Cerebellar nuclear complex (tissue), 1 donor: ENCODE measurements at places on chromosomes 5 and 9.

DNA sequence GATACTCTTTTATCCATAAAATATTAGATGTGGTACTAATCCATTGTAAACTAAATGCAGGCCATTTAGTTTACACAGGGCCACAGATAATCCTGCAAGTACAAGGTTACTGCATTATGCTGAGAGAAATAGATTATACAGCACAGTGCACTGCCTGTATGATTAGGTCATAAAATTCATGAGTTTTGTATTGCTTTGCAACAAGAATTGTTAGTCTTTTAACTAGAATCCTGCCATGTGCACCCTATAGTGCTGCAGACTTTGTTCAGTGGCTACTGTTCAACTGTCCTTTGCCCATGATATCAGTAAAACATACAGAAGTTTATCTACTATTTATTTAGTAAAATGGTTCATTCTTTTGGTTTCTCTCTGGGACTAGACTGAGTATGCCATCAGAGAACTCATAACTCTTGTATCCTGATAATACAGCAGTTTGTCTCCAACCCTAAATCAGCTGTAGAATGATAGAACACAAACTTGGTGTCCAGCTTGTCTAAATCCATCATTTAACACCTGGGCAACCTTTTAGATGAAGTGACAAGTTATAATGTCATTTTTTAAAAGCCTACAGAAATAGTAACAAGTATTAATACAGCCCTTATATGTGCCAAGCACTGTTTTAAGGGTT, 291.2 kb downstream of the TMEM167A start:
- DNase-seq: no peak

DNA sequence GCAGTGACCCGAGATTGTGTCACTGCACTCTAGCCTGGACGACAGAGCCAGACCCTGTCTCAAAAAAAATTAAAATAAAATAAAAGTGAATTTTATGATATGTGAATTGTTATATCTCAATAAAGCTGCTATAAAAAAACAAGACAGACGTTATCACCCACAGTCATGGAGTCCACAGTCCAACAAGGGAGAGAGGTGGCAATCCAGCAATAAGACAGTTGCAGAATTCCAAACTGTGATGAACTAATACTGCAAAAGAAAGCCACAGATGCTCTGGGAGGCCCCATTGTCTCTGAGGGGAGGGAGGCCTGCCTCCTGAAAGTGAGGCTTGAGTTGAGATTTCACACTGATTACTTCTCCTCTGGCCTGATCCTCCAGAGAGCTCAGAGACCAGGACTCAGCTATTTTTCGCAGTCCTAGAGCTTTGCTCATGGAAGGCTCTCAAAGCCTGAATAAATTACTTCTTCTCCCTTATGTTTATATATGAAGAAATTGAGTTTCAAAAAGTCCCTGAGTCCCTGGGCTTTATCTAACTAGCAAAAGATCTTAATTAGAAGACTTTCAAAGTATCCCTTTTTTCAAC, 28.0 kb downstream of the CCNJL start:
- DNase-seq: no peak

- DNase-seq: no peak
Measured at GRCh38 chr9:129888293-129889121, 53.2 kb downstream of the USP20 start.

DNA sequence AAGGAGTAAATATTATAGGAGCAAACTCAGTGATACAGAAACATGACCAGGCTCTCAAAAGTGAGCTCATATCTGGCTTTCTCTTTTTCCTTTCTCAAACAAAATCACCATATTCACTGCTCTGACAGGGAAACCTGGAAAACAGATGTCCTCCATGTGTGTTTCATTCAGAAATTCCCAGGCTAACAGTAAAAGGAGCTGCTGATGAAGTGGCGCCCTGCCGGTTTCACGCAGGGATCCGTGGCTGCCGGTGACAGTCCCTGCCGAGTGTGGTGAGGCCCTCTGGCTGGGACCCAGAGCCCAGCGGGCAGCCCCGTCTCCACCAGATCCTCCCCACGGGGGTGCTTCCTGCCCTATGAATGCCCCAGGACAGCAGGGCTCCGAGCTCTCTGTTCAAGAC, 208.1 kb downstream of the GNA14 start:
- DNase-seq: no peak

DNA sequence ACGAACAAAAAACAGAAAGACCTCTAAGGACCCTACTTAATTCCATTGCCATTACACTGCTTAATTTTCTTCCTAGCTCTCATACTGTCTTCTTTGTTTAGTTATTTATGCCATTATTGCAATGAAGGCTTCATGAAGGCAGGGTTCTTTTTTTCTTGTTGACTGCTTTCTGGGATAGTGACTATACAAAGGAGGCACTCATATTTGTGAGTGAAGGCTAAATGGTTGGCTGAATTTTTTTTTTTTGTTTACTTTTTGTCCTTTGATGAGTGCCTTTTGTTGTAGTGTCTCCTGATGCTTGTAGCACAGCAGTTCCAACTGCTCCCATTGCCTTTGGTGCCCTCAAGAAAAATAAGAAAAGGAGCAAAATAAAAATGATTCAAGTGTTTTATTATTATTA, 17.8 kb downstream of the CTNNA1 start:
- no peak for DNase-seq

GRCh38 chr5:158159621-158160020, 300.7 kb upstream of the CLINT1 start:
- DNase-seq: no peak

GRCh38 chr5:126972062-126972895, 58.1 kb downstream of the MARCHF3 start:
- DNase-seq: no peak

DNA sequence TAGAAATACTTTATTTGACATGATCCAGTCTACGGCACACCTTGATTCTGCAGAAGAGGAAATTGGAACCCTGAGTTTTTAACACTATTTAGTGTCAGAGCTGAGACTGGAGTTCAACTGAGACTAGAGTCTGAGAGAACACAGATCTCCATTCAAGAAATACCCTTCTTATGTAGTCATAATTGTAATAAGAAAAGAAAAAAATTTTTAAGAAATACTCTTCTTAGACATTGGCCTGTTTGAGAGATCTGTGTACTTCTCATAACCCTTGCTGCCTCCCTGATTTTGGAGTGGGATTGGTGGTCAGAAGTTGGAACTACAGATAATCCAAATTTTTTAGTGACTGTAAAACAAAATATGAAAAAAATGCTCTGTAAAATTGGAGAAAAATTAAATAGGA, 253.4 kb downstream of the ARRDC3 start:
- no peak for DNase-seq

DNA sequence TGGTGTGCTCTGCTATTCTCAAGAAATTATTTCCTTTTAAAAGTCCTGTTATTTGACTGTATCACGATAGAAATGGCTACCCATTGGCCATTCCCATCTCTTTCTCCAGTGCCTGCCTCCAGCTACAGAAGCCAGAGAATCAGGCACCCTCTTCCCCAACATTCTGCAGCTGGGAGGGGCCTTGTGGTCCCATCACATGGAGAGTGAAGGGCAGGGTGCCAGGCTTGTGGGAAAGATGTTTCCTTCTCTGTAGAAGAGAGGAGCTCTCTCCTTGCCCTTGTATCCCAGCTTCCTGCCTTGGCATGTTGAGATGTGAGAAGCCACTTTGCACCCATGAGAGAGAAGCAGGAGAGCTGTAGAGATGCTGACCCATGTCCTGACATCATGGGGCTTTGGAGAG, 465.0 kb downstream of the MTRR start:
- no peak for DNase-seq

- no peak for DNase-seq
Measured at GRCh38 chr5:52648726-52649125, 139.0 kb upstream of the ITGA1 start.

DNA sequence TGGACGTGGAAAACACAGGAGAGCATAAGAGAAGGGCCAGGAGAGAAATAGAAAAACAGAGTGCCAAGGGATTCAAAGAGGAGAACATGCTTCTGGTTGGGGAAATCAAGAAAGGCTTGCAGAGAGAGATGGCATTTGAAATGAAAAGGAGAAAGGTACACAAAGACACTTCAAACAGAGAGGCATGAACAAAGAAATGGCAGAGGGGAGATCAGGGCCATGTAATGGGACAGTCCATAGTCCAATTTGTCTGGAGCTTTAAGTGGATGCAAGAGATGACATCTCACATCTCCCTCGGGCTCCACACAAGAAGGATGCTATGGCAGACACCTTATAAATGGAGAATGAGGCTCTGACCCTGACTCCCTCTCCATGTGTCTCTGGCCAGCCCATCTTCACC, 331.1 kb downstream of the MLLT3 start:
- no peak for DNase-seq

DNA sequence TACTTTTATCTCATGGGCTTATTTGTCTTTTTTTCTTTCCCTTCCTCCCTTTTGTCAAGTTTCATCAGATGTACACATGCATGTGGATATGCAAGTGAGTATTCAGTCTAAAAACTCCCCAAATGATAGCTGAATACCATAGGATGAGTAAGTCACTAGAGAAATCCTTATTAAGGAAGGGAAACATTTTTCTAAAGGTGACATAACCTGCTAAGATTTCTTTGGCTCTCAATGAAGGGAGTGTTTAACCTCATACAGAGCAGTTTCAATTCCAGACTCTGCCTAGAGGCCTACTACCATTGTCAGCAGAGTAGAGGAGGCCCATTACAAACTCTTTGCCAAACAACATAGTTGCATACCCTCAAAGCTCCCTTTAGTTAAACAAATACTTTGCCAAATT, 192.4 kb downstream of the ARHGEF28 start:
- DNase-seq: no peak

GRCh38 chr5:176830995-176831423, 20.6 kb downstream of the UNC5A start:
- DNase-seq: no peak

DNA sequence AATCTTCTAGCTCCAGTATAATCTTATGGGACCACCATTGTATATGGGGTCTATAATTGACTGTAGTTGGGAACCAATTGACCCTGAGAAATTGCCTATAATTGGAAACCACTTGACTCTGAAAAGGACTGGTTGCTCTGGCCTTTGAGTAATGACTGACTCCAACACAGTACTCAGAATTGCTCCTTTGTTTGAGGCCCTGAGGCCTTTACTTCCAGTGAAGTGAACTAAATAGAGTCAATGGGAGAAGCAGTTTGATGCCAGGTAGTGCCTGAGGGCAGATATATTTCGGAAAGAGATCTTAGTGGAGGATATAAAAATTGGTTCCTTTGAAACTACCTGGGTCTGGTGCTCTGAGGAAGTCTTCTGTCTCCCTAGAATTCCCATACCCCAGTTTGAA, 16.0 kb upstream of the TMEM171 start:
- no peak for DNase-seq

DNA sequence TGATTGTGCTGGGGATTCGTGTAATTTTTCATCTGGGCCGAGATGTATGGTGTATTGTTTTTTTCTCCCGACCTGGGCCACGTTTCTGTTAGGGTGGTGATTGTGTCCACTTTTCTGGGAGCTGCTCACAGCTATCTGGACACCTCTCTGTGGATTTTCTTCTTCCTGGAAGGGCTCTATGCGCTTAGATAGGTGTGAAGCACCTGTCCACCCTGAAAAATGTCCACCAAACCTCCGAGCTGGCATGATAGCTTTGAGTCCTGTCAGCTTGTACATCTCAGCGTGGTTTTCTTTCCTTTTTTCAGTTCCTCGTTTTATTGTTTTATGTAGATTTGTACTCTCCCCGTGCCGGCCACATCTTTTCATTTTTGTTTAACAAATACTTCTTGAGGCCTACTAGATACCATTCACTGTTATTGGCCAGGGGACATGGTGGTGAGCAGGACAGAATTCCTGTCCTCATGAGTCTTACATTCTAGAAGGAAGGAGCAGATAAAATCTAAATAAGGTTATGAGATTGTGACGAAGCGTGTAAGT, 1.1 kb downstream of the UGCG start:
- DNase-seq: no peak

DNA sequence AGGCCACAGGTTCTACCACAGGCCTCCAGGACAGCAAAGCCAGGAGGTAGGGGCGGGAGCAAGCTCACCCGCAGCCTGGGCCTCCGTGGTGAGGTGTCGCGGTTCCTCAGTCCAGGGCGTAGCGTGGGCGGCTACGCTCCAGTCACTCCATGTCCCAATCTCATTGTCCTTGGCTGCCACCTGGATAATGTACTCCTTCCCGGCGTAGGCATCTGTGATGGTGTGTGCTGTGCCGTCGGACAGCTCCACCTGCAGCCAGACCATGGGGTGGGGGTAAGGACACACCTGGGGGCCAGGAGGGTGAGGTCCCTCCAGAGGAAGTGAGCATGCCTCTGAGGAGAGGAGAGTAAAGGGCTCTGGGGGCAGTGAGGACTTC, 29.8 kb upstream of the ENHO start:
- DNase-seq: no peak

DNA sequence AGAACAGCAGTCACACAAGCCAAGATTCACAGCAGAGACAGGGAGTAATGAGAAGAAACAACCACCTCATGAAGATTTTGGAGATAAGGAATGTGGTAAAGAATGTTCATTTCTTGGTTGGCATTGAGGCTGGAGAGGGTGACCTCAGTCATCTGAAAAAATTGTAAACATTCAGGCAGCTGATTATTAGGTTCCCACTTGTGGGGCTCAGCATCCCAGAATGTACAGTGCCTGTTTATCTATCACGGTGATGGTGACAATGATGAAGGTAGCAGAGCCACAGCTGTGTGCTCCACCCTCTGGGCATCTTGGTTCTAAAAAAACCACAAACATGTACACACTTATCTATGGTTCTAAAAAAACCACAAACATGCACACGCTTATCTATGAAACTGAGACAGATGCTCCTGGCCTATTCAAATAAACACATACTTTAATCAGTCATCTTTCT, 143.9 kb upstream of the MOCS2 start:
- DNase-seq: no peak

GRCh38 chr5:82862711-82863110, 214.5 kb downstream of the TMEM167A start:
- DNase-seq: no peak

DNA sequence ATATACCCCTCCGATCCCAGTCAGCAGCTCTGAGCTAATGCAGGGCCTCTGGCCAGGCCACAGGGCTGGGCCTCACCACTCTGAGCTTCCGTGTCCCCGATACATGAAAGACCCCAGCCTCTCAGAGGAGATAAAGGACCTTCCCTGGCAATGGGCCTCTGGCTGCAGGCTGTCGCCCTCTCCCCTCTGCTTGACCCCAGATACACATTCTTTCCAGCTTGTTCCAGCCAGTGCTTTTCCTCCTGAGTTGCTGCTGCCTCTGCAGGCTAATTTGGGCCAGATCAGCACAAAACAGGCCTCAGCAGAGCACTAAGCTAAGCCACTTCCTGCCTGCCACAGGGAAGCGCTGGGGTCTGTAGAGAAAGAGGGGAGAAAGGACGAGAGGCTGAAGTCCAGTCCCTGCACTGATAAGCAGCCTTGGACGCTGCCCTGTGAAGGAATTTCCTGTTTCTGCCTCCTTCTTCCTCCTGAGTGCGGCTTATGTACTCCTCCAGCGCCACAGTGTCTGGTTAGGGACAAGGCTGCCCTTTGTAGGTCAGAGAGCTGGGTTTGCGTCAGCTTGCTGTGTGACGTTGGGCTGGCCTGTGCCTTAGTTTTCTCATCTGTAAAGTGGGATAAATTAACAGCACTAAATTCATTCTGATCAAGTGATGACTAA, 73.0 kb upstream of the IL17B start:
- no peak for DNase-seq

- DNase-seq: no peak
Measured at GRCh38 chr5:157175071-157175612, 5.5 kb upstream of the ITK start.
